ENCODE measurements at places on chromosomes 5 and 9.

DNA sequence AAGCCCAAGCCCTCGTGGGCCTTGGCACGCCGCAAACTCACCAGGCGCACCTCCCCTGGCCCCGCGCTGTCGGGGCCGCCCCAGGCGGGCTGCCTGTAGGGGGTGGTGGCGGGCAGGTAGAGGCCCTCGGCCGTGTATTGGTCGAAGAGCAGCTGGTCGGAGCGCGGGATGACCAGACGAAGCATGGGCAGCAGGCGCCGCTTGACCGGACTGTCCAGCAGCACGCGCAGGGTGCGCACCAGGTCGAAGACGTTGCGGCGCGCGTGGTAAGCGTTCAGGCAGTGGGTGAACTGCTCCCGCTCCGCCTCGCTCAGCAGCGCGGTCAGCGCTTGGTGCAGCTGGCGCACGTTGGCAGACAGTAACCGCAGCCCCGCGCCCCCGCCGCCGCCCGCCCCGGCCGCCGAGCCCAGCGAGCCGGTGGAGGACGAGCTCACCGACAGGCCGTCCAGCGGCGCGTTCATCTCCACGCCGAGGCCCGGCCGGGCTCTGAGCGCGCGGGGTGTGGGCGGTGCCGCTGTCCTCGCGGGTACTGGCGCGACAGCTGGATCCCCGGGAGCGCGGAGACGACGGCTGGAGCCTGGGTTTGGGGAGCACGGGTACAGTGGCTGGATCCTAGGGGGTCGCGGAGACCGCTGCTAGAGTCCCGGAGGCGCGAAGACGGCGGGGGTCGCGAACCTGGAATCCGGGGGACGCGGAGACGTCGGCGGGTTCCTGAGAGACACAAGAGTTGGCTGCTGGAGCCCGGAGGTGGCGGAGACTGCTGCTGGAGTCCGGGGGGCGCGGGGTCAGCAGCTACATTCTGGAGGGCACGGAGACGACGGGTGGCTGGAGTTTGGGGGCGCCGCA, 709 bp downstream of the WHRN start:
- DNase-seq: peak; percentile 58

- no peak for DNase-seq
These were observed 637.2 kb upstream of the GRAMD2B start for GRCh38 chr5:125786021-125786420.

DNA sequence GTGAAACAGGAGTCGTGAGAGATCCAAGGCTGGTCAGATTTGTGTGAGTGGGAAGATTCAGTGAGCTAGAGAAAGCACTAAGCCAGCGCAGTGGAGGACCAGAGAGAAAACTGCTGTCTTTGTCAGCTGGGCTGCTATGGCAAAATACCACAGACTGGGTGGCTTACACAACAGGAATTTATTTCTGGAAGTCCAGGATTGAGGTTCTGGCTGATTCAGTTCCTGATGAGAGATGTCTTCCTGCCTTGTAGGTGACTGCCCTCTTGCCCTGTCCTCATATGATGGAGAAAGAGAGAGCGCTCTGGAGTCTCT, 24.2 kb upstream of the ANKRD33B start:
- no peak for DNase-seq

GRCh38 chr5:172506251-172506650, 51.9 kb upstream of the SH3PXD2B start:
- DNase-seq: no peak

GRCh38 chr9:98993570-98993945, 49.9 kb downstream of the COL15A1 start:
- DNase-seq: no peak

GRCh38 chr9:2732492-2732891, 15.2 kb downstream of the KCNV2 start:
- DNase-seq: no peak

- DNase-seq: no peak
These were observed 2.7 kb downstream of the PTGDS start for GRCh38 chr9:136979769-136980587.

DNA sequence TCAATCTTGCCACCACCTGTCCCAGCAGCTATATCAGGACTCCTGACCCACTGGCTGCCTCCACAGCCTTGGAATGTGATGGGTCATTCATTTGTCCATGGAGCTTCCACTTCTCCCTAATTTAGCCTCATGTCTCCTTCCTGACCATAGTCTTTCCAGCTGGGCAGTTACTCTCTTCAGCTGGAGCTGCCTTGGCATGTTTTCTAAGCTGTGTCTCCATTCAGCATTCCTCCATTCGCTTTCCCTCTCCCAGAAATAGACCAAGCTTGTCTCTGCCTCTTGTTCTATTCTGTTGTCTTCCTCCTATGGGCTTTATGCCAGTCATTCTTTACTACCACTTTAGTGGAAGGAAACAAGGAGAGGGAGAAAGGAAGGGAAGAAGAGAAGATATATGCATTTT, 5.3 kb upstream of the CTXN3 start:
- no peak for DNase-seq

- no peak for DNase-seq
These were observed 1.4 kb upstream of the SPTAN1 start for GRCh38 chr9:128550770-128551656.

DNA sequence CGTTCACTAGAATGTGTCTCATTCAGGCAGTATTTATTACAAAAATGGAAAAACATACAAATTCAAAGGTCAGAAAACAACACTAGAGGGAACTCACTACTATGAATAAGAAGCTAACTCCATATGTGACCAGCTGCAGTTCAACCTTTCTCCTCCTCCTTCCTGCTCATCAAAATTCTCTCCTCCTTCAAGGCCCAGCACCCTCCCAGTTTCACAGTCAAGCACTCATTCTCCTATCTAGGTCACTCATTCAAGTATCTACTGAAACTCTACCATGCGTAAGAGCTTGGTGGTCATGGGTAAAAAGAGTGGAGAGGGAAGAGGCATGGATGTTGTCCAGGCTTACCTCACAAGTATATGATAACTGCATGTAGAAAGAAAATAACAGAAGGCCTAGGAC, 27.7 kb downstream of the ECPAS start:
- DNase-seq: no peak

DNA sequence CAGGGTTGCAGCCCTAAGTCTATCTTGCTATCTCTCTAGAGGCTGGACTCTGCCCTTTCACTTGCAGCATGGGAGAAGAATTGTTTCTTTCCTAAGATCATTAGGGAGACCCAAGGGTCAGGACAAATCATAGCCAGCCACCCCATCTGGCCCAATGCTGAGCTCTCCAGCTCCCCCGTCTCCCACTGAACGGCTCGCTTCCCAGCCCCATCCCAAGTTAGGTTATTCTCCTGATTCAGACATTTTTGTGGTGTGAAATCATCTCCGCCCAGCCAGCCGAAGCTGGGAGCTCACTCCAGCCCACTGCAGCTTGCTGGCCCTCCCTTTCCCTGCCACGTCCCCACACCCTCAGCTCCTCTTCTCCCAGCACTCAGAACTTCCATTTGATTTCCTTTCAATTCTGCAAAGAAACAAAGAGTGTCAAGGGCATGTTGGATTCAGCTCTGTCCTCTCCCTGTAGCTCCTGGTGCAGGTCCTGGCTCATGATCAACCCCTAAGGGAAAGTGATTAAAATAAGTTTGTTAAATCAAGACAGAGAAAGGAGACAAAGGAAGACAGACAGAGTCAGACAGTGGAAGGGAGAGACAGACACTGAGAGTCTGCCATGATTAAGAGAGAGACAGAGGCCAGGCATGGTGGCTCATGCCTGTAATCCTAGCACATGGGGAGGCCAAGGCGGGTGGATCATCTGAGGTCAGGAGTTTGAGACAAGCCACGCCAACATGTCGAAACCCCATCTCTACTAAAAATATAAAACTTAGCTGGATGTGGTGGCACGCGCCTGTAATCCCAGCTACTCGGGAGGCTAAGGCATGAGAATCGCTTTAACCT, 12.6 kb upstream of the SPARC start:
- peak; percentile 85 for DNase-seq

DNA sequence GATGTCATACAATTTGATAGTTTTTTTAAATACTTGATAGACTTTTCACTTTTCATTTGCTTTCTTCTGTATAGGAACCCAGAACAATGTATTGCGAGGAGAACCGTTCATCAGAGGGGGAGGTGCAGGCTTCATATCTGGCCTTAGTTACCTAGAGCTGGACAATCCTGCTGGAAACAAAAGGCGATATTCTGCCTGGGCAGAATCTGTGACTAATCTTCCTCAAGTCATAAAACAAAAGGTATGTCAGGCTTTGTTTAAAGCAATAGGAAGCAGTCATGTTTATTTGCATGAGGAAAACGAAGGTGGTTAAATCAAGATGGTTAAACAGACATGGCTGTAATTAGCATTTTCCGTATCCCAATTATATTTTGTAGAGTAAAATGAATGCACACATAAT, 46.0 kb downstream of the C7 start:
- DNase-seq: peak; percentile 44

DNA sequence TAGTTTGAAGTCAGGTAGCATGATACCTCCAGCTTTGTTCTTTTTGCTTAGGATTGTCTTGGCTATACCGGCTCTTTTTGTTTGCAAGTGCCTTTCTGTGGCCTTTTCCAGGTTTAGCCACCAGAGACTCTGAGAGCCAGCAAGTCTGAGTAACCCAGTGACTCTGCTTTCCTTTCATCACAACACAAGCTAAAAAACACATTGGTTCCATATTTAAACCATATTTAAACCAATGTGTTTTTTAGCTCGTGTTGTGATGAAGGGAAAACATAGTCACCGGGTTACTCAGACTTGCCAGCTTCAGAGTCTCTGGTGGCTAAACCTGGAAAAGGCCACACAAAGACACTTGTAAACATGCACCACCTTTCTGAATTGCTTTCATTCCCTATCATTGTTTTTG, 493.3 kb downstream of the NTRK2 start:
- no peak for DNase-seq
